Osteocyte (in vitro differentiated cells): ENCODE measurements at places on chromosomes 1 and 21. TPM values are rescaled to one million over a fixed set of nuclear protein-coding genes. Genes with fewer than 3 reads are reported as not detected.

Gene REG4
- not detected in 2 replicates for total RNA-seq

DNA sequence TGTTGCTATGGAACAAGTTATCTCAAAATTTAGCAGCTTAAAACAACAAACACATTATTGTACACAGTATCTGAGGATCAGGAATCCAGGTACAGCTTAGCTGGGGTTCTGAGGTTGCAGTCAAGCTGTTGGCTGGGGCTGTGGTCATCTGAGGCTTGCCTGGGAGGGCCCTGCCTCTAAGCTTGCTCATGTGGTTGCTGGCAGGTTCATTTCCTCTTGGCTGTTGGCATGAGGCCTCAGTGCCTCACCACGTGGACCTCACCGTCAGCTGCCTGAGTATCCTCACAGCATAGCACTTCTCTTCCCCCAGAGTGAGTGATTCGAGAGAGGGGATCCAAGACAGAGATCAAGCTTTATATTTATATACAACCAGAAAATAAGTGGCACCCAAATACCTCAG lies 18.6 kb downstream of the NTPCR start:
- DNase-seq = no peak

- DNase-seq = no peak
Measured at GRCh38 chr1:201515895-201516294, 9.0 kb upstream of the CSRP1 start.

DNA sequence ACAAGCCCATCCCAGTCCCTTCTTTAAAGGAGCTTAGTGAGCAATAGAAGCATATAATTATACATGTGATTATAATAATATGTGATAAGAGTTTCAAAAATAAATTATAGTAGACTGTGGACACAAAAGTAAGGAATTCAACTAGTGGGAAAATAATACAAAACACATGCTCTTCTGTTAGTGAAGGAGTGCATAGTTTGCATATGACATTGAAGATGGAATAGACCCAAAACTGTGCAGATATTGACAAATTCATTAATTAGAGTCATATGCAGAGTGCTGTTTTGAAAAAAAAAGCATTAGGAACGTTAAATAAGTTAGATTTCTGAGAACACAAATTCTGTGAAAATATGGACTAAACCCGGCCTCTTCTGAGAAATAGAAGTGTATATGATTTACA lies 278.8 kb downstream of the ASTN1 start:
- DNase-seq = no peak

DNA sequence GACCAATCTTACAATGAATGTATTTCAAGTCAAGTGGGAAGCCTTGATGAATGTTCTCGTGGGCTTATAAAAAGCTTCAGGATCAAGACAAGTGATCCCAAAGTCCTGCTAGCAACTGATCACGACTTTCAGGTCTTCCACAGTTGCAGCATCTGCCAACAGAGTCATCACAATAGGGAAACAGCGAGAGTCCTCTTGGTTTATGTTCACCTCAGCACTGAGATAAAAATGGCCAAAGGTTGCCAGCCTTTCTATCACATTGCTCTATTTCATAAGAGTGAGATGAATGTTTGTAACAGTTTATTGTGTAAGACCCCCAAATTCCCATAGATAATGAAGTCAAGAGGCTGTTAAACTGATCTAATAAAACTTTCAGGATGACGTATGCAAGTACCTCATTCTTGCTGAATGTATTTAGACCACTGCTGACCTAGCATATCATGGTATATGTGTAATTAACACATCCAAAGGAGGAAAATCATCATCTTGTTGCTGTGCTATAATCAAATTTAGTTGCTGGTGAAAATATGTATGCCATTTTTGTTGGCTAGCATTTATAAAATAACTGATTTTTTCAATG lies 150.6 kb downstream of the TGFBR3 start:
- no peak for DNase-seq

DNA sequence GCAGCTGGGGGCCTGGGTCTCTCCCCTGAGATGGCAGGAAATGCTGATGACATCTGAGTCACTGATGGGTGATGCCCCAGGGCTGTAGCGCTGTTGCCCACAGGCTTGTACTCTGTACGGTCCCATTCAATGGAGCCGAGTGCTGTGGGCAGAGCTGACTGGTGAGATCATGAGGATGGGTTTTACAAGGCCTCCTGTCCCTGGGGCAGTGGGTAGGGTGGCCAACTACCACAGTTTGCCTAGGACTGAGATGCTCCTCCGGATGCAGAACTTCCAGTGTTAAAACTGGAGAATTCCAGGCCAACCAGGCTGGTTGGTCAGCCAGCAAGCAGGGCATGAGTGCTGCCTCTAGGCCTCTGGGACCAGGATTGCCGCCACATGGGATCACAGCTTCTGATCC lies 9.2 kb downstream of the PHLDA3 start:
- no peak for DNase-seq

DNA sequence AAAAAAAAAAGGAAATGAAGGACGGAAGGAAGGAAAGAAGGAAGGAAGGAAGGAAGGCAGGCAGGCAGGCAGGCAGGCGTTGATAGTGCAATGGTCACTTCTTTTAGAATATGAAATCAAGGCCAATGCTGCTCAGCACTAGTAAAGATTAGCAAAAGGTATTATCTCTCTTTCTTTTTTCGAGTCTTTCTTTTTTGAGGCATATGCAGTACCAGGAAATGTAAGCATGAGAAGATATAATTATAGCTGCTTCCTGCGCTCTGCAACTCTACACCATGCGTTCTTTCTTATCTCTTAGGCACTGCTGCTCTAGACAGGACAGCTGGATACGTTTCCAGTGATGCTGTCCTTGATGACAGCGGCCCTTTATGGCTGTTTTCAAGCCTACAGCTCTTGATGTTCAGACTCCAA lies 1512.5 kb upstream of the B3GALT2 start:
- DNase-seq = no peak
